ENCODE measurements at places on chromosomes 3 and 15. TPM values are rescaled to one million over a fixed set of nuclear protein-coding genes. Genes with fewer than 3 reads are reported as not detected.

Gene MNS1
- total RNA-seq = 2.0 TPM

Gene ITIH1
- 0.35 TPM for total RNA-seq

Gene COPS2
- 71.6 TPM for total RNA-seq

Gene IL17RE
- 1.1 TPM for total RNA-seq

Gene POPDC2
- total RNA-seq = 702 TPM

Gene RBM15B
- 18.1 TPM for total RNA-seq

Gene GCSAM
- total RNA-seq = not detected

Gene COLQ
- 41.7 TPM for total RNA-seq

Gene MESP2
- total RNA-seq = 0.19 TPM

Gene GRM2
- total RNA-seq = 0.30 TPM

Gene HEG1
- 151 TPM for total RNA-seq

Gene DAPK2
- total RNA-seq = 31.8 TPM

Gene GPR171
- 0.32 TPM for total RNA-seq

Gene PRSS50
- total RNA-seq = 0.78 TPM

Gene CIB2
- total RNA-seq = 16.7 TPM

Gene ALDH1A3
- 7.8 TPM for total RNA-seq

Gene DIS3L
- total RNA-seq = 30.9 TPM

Gene IQCF5
- not detected for total RNA-seq

Gene LRRIQ4
- not detected for total RNA-seq

Gene GPR149
- not detected for total RNA-seq

Gene SERINC4
- total RNA-seq = 0.43 TPM

Gene LXN
- 3.8 TPM for total RNA-seq

Gene TEX55
- total RNA-seq = not detected

Gene ATRIP
- total RNA-seq = 4.1 TPM

Gene MORC1
- total RNA-seq = not detected

Gene PLAAT1
- 9.2 TPM for total RNA-seq

Gene MASP1
- 59.7 TPM for total RNA-seq

Gene UCN2
- total RNA-seq = 0.48 TPM

Gene CHRFAM7A
- total RNA-seq = 3.8 TPM
